ENCODE measurements at places on chromosomes 7 and 10.

DNA sequence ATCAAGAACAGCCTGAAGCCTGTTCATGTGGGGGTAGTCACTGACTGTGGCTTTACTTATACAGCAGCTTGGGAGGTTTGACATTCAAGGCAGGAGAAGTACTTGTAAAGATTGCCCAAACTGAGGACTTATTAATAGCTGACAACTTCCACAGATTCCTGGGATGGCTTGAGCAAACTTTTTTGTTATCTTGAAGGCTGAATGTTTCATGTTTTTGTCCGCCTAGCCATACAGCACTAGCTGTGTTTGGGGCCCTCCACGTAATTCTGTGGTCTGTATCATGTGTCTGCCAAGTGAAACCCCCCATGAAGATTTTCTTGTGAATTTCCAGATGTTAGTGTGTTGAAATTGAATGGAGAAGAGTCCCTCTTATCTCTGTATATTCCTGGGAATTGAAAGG lies 38.6 kb downstream of the FAS start:
- no peak for DNase-seq

- no peak for DNase-seq
These were observed 102.7 kb downstream of the PRTFDC1 start for GRCh38 chr10:24849501-24850299.

DNA sequence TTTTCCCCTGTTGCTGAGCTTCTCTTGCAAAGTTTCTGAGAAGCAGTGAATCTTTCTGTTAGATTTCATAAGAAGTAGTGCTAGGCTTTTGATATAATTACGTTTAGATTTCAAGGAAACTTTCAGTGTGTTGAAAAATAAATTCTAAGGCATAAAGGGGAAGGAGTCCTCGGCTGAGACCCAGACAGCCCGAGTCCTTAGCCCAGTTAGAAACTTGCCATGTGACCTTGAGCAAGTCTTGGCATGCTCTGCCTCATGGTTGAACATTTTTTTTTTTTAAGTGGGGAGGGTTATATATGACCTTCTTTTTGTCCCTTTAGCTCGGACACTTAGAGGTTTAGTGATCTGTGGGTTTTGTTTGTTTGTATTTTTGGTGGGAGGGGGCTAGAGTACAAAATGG lies 117.5 kb downstream of the TCF7L2 start:
- DNase-seq, result no peak

- DNase-seq, result no peak
These were observed 6.2 kb downstream of the TACR2 start for GRCh38 chr10:69410487-69410886.

- DNase-seq, result no peak
These were observed 69.1 kb downstream of the ZMIZ1 start for GRCh38 chr10:79137826-79138225.

DNA sequence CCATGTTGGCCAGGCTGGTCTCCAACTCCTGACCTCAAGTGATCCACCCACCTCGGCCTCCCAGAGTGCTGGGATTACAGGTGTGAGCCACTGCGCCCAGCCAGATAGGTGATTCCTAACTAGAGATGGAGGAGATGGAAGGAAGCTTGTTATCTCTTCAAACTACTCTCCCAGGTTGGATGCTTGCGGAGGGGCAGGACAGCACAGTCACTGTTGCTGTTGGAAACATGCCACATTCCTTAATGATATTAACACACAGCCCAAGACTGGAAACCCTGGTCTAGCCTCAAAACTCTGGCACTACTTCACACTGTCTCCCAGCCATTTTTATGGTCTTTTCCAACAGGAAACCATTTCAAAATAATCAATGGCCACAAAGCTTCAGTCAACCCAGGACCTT lies 468.8 kb upstream of the NRP1 start:
- DNase-seq, result no peak

GRCh38 chr10:7030134-7030855 lies 380.5 kb downstream of the SFMBT2 start:
- DNase-seq, result no peak

DNA sequence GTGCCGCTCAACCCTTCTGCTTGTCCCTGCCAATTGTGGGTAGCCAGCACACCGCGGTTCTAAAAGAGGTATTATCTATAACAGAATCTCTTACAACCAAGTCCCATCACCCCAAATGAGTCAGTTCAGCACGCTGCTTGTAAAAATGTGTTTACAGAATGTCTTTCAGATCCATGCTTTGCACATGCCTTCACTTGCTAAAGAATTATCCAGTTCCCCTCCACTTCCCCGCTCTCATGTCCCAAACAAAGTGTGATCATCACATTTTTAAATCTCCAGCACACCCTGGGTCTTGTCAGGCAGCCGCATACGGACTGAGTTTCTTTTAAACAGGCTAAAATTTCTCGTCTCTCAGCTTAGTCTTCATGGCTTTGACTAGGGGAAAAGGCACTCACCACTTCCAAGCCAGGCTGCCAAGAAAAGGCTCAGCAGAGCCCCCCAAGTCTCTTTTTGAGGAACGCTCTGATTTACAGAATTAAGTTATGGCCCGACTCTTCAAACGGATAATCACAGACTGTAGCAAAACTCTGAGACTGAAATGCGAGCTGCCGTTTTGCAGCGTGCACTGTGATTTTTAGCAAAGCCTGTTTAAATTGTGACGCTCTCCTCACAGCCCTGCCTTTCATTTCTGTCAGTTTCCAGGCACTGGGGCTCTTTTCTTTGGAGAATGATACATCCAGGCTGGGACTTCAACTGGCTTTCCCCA lies 29.8 kb upstream of the FGFR2 start:
- no peak for DNase-seq

DNA sequence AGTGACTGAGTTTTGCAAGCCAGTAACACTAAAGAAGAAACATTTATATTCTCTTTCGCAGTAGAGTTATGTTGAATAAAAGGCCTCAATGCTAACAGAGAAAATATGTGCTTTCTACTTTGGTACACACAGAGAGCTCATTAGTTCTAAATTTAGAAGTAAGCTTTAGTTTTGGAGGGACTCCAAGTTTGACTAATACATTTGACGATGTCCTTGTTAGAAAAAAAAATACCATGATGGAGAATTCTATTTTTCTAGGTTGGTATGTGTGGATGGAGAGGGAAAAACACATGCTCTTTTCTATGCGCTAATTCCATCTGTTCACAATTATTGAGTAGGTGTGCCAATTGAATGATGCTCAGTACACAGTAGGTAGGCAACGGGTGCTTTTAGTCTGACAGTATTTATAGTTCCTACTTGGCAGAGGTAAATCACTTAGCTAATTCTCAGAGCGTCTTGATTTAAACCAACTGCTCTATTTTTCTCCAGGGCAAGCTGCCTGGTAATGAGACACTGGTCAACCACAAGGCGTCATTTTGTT lies 327.2 kb upstream of the AKR1E2 start:
- DNase-seq, result no peak

- peak; percentile 83 for DNase-seq
These were observed 22.6 kb upstream of the CREB5 start for GRCh38 chr7:28389504-28390395.

DNA sequence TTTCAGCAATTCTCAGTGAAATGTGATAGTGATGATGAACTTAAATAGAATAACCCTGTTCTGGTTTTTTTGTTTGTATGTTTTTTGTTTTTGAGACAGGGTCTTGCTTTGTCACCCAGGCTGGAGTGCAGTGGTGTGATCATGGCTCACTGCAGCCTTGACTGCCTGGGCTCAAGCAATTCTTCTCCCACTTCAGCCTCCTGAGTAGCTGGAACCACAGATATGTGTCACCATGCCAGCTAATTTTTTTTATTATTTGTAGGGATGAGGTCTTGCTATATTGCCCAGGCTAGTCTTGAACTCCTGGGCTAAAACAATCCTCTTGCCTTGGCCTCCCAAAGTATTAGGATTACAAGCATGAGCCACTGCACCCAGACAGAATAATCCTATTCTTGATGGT lies 14.3 kb upstream of the COL17A1 start:
- DNase-seq, result no peak

DNA sequence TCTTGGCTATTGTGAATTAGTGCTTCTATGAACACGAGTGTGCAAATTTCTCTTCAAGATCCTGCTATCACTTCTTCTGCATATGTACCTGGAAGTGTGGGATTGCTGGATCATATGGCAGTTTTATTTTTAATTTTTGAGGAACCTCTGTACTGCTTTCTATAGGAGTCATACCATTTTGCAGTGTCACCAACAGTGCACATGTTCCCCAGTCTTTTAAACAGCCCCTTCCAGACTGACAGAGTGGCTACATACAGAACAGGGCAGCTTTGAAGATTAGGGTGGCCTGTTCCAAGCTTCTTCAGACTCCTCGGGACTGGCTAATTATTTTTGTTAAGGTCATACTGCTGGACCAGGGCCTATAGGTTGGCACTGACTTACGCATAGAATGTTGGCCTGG lies 82.9 kb downstream of the AUTS2 start:
- no peak for DNase-seq

DNA sequence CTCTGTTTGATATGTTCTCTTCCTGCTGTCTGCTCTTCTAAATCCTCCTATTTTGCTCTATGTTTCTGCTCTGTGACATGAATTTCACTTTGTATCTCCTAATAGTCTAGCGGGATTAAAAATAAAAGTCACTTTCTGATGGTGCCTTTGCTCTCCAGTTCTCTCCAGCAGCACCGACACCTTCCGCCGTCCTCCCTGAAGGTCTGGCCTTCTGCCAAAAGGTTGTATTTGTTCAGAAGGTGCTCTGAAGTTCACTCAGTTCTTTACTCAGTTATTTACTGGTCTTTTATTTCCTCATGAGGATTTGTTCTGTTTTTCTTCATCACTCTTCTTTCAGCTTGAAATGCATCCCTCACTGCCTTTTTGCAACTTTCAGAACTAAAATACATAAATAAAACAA lies 11.2 kb upstream of the EPHA1 start:
- DNase-seq, result no peak

GRCh38 chr10:110278562-110279406 lies 25.9 kb downstream of the SMNDC1 start:
- no peak for DNase-seq

Measured in NCI-H1694 (cell line).